ENCODE measurements at places on chromosomes 1 and 21.

GRCh38 chr1:225973158-225973557, 26.0 kb downstream of the SDE2 start:
- DNase-seq, result peak; percentile 93

DNA sequence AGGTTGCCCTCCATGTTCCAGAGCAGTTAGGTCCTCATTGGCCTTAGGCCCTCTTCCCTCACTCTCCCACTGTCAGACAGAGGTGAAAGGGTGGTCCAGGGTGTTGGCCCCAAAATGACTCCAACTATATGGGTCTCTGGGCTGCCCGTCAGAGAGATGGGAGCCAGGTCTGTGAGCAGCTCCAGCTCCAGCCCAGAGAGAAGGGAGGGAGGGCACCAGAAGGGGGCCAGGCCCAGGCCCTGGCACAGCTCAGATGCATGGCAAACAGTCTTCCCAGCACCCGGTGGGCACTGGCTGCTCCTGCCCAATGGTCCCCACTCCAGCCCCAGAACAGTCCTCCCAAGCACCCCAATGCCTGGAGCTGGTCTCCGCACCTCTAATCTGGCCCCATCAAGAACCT, 2.2 kb downstream of the BCAN start:
- DNase-seq, result no peak

GRCh38 chr21:35838350-35838749, 222.0 kb downstream of the SETD4 start:
- DNase-seq, result no peak

DNA sequence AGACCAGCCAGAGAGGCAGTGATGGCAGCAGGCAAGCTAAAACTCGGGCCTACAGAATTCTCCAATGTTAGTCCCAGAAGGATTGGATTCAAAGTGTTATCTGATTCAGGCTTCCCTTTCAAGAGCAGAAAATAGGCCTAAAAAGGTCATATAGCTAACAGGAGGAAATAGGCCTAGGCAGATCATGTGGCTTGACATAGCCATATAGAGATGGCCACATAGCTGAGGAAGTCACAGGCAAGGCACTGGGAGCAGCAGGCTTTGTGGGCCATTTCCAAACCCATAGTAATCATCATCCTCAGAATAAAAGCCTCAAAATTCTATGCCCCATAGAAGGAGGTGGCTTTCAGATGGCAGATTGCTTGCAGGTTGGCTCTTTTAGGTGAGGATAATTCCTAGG, 29.0 kb upstream of the LMO4 start:
- DNase-seq, result no peak

GRCh38 chr1:2345297-2346075, 45.9 kb downstream of the MORN1 start:
- DNase-seq, result no peak

- no peak for DNase-seq
Measured at GRCh38 chr1:179770887-179771502, 27.9 kb downstream of the FAM163A start.

DNA sequence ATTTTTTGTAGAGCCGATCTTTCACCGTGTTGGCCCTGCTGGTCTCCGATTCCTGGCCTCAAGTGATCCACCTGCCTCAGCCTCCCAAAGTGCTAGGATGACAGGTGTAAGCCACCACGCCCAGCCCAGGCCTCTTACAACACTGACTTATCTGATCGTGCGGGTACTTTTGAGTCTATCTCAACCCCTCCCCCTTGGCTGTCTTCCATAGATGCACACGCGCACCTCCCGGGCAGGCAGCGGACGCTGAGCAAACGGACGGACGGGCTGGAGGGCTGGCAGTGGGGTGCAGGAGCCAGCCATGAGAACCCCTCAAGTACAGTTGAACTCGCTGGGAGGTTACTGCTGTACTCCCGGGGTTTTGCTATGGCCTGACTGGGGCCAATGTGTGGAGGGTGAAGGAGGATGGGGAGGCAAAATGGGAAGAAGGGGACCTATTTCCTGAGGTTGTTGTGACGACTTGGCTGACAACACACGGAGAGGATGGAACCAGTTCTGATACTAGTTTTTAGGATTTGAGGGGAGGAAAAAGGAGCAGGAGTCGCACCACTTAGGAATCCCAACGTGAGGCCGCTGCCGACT, 959 bp downstream of the CD58 start:
- peak; percentile 66 for DNase-seq

GRCh38 chr1:19688041-19688842, 23.6 kb downstream of the HTR6 start:
- DNase-seq, result no peak

- no peak for DNase-seq
Measured at GRCh38 chr1:212179394-212180076, 105.7 kb upstream of the PPP2R5A start.

- no peak for DNase-seq
Measured at GRCh38 chr21:15421947-15422346, 307.8 kb upstream of the USP25 start.

GRCh38 chr1:222454186-222454585, 93.7 kb downstream of the HHIPL2 start:
- DNase-seq, result no peak

DNA sequence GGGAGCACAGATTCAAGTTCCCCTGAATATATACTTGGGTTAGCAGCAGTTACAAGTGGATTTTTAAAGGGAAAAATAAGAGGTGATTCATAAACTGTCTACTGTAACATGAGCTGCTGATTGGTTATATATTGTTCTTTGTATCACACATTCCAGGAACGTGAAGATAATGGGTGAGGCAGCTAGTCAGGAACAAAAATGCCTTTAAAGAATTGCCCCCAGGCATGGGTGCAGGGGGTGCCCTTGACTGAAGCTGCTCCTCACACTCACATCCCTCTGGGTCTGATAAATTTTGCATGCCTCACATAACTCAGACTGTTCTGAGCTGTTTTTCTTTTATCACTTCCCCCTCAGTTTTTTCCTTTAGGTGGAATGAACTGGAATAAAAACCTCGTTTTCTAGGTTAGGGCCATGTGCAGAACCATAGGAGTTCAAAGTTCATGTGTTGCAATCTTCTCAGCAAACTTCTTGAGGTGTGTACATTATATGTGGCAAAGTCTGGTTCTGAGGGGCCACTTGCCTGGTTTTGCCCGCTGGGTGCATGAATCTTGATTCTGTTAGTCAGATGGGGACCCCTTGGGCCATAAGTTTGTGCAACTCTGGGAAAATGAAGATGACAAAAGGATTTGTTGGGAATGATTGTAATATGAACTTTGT, 21.1 kb downstream of the TBX19 start:
- DNase-seq, result peak; percentile 43

DNA sequence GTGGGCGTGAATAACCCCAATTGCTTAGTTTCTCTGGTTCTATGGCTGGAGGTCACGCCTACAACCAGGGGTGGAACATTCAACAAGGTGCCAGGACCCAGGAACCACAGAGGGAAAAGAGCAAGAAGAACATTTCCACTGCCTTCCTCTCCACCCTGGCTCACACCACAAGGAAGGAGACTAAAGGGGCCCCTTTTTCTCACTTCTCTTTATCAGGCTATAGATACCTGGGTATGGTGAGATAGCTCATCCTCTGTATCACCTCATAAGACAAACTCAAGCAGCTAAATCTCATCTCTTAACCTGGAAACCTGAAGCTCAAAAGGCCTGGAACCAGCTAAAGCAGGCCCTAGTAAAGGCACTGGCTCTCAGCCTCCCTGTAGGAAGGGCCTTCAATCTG, 438.8 kb upstream of the OLFM3 start:
- no peak for DNase-seq

- no peak for DNase-seq
Measured at GRCh38 chr1:96416701-96417444, 304.7 kb upstream of the PTBP2 start.

DNA sequence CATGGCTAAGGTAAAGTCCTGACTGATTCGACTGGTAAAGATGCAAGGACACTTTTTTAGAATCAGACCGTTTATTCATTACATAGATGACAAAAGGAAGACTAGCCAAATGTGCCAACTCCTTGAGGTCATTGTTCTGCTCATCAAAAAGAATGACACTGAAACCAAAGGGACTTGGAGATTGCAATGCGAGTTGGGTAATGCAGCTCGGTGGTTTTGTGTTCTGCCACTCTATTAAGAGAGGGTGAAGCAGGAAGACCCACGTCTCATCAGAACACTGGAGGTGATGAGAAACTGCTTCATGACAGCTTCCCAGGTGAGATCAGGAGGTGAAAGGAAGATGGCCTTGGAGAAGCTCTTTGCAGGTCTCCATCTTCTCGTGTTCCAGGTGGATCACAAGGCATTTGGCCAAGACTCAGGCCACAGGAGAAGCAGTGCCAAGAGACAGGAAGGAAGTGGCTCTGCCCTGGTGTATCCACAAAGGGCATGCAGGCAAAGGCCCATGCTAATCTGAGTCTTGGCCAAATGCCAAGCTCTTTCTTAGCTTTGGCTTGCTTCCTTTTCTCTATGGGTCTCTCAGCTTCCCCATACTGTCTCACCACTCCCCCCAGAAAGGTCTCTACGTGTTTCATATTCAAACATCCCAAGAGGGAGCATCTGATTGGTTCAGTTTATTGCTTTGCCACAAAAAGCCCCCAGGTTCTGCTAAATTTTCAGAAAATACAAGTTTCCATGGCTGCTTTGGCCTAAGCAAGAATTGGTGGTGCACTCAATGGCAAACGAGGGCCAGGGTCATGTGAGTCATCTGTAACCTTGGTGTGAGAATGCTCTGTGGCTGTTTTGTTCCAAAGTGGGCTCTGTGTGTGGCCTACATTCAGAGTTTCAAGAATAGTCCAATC, 5.7 kb upstream of the CCT8 start:
- DNase-seq, result peak; percentile 56

- no peak for DNase-seq
Measured at GRCh38 chr1:150164224-150164623, 14.5 kb downstream of the PLEKHO1 start.

DNA sequence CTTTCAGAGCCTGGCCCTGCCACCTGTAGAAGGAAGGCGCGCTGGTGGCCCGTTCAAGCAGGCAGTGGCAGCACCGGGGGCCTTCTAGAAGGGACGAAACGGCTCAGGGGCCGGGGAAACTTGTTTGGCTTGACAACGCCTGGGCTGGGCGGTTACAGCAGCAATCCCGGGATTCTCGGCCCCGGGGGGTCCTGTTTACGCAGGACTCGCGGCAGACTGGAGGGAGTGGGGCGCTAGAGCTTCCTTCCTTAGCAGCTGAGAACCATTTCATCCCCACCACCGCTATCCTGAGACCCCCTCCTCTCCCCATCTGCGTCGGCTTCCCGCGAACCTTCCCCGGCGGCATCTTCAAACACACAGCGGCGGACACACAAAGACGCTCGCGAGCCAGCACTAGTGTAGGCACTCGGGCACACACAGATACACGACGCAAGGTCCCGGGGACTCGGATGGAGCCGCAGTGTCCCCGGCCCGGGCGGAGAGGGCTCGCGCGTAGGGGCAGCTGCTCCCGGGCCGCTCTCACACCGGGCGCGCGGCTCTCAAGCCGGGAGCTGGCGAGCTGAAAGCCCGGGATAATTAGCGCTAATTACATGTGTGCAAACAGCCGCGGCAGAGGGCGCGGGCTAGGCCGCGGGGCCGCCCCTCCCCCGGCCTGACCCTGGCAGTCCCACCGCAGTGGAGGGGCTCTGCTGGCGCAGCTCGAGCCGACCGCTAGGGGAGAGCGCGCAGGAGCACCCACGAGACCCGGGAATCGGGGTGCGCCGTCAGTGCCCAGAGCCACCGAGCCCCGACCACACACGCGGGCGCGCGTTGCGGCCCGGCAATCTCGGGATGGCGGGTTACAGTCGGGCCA, 271.4 kb downstream of the FOXD2 start:
- peak; percentile 93 for DNase-seq

DNA sequence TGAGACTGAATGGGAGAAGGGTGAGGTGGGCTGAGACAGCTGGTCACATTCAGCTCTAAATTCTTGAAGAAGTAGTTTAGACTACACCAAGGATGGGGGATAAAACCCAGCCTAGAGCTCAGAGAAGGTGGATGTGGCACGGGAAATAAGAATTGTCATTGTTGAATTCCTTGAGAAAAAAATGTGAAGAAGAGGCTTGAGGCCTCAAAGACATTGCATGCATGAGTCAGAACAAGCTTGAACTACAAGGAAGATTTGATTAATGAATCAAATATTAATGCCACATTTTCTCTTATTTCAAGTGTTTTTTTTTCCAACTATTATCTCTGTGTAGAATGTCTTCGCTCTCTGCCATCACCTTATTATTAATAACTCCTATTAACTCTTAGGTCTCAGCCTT, 58.9 kb downstream of the MAP3K7CL start:
- DNase-seq, result no peak

- peak; percentile 4 for DNase-seq
Measured at GRCh38 chr1:62295921-62296491, 23.2 kb downstream of the KANK4 start.

GRCh38 chr1:18886003-18886335, 16.4 kb downstream of the ALDH4A1 start:
- no peak for DNase-seq

DNA sequence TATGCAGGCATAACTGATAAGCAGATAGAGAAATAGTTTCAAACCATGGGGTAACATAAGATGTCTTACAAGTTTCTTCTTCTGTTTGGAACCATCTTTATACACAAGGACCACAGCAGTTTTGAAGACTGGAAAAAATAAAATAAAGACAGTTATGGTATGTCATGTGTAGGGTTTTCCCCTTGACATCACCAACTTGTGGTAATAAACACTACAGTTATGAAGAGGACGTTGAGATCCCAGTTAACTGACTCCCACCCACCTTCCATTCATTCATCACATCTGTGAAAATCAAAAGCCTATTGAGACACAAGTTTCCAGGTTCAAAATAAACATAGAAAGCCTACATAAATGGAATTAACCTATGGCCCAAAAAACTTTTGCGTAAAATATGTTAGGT, 92.5 kb upstream of the KRTAP19-8 start:
- no peak for DNase-seq

DNA sequence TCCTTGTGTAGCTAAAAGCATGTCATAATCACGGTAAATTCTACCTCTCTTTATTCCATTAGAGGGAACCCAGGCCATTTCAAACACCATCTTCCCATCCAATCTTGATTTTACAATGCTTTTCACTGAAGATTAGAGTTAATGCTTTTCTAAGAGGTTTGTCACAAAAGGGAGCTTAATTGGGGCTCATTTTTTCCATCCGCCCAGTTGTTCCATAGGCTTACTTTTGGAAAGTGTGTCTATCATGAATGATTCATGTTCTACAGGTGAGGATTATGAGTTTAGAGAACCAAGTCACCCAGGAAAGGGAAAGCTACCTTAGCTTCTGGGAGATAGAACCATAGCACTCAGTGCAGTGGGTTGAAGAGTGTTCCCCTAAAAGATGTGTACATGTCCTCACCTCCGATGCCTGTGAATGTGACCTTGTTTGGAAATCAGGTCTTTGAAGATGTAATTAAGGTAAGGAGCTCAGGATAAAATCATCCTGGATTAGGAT, 286.9 kb upstream of the RUNX1 start:
- DNase-seq, result no peak

- no peak for DNase-seq
Measured at GRCh38 chr1:162901243-162901642, 40.3 kb upstream of the CCDC190 start.

DNA sequence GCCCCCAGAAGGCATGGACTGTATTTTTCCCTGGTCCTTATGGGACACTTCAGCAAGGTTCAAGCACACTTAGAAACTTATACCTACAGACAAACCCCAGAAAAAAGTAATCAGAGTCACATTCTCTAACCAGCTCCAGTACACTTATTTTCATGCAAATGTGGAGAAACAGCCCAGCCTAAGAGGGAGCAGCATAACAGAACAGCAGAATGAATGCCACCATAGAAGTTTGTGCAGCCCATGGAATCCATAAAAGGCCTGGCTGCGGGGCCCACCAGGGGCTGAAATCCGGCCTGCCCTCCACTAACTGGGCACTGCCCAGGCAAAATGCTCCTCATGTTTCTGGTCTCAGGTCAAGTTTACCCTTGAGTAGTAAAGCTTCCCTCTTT, 60.4 kb upstream of the ATP1A1 start:
- DNase-seq, result no peak

GRCh38 chr1:76190749-76191424, 116.3 kb downstream of the ST6GALNAC3 start:
- DNase-seq, result peak; percentile 5
